Stomach (tissue), 19 donors: ENCODE measurements at places on chromosomes 1 and 21. TPM values are rescaled to one million over a fixed set of nuclear protein-coding genes. Genes with fewer than 3 reads are reported as not detected.
A peak's percentile ranks its signal among the peaks of the same experiment; 100 is the strongest.

Gene IQGAP3
- total RNA-seq: 15.1 TPM

Gene SPRR2G
- not detected for total RNA-seq

GRCh38 chr1:62240651-62241370 is 46.2 kb downstream of the L1TD1 start:
- DNase-seq: no peak

- DNase-seq: no peak
These were observed 86.2 kb upstream of the IRF2BP2 start for GRCh38 chr1:234696148-234696576.

- no peak for DNase-seq
These were observed 847 bp downstream of the ADORA1 start for GRCh38 chr1:203128431-203128715.

DNA sequence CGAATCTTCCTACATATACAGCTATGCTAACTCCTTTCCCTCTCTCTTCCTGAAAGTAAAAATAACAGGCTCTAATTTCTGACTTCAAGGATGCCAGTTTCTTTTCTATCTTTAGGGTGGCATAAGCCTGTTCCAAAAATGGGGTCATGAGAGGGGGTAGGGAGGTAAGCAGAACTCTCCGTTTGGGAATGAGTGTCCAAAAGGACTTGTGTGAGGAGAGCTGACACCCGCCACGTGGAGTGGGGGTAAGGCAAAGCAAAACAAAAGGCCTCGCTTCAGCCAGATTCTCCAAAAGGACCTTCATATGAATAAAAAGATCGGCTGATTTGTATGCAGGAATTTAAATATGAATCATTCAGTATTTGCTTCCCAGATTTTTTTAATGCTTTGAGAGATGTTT is 28.6 kb downstream of the PLPPR4 start:
- DNase-seq: no peak

DNA sequence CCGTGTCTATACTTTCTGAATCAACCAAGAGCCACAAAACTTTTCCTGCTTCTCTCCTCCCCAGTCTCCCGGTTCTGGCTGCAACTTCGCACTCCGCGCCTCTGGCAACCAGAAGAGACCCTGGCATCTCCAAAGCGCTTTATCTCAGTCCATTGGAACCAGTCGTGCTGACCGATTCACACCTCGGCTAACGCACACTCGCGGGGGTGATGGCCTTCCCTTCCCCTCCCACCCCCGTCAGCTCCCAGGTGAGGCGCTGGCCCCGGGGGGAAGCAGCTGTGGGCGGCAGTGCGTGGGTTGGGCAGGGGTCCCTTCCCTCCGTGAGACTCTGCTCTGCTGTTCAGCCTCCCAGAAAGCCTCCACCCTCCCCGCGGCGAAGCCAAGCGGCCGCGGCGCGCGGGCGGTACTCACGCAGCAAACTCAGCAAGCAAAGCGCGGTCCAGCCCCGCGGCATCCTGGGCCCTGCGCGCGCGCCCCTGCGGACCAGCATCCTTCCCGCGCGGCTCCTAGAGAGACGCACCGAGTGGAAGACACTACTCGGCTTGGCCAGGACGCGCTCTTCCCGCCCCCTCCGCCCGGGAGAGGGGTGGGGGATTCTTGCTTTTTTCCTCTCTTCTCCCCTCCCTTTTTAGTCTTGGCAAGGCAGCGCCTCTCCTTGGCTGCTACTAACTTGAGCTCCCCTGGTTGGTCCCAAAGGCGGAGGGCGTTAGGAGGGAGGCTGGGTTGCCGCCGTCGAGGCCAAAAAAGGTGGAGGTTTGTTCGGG is at the start of gene CD34:
Gene CD34, minus strand, starts transcription at position 535 of the 764 bp plus-strand sequence. Its CDS starts 45 bp downstream, at position 490.
- peak; percentile 86 for DNase-seq

GRCh38 chr1:27203946-27204345 is 30.5 kb upstream of the WDTC1 start:
- no peak for DNase-seq

DNA sequence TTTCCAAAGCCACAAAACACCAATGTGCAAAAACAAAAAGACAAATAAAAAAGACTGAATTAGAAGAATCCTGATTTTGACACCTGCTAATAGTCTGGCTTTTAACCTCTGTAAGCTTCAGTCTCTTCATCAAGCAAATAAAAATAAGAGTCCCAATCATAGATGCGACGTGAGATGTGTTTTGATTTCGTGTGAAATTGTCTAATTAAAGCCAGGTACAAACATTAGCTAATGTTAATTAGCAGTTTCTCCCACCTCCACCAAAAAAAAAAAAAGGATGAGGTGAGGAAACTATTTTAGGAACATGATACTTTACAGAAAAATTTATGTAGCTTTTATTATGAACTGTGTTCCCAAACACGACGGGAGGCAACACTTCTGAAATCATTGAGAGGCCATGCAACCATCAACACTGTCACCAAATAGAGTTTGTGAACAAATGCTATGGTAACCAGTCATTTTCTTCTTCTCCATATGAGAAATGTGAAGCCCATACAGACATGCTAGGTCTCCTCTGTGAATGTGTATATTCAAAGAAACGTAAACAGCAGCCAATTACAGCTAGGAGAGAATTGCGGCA is 6.7 kb upstream of the EVI5 start:
- no peak for DNase-seq

DNA sequence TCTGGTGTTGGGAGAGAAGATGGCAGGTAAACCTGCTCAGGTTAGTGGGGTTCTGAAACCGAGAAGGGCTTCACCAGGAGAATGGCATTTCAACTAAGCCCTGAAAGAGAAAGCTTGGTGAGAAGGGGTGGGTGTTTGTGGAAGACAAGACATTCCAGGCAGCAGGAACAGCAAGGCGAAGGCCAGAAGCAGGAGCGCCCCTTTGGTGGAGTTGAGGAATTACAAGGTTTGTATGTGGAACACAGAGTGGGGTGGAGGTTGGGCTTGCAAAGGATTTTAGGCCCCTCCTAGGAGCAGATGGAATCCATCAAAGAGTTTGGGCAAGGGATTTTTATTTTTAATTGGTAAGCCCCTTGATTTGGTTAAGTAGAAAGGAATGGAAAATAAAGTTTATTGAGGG is 24.8 kb upstream of the ELOA start:
- DNase-seq: peak; percentile 57

GRCh38 chr21:37087188-37087587 is 14.1 kb downstream of the TTC3 start:
- peak; percentile 64 for DNase-seq

DNA sequence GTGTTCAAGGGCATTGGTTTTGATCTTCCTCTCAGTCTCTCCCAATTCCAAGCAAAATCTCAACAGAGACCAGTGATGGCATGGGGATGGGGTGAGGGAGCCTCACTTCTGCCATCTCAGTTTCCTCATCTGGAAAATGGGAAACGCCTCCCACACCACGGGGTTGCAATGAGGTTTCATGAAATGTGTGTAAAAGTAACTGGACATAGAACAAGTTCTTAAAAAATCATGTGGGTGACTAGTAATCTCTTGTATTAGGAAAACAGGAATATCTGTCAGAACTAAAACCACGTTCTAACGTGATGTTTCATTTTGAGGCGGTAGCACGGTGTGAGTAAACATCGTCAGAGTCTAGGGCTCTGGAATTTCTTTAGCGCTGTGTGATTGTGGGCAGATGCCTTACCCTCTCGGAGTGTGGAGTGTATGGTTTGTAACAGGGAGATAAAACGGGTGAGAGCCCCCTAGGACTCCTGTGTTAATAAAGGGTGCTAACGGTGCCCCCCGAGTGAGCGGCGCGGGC is 55.5 kb upstream of the DNAJC6 start:
- no peak for DNase-seq

DNA sequence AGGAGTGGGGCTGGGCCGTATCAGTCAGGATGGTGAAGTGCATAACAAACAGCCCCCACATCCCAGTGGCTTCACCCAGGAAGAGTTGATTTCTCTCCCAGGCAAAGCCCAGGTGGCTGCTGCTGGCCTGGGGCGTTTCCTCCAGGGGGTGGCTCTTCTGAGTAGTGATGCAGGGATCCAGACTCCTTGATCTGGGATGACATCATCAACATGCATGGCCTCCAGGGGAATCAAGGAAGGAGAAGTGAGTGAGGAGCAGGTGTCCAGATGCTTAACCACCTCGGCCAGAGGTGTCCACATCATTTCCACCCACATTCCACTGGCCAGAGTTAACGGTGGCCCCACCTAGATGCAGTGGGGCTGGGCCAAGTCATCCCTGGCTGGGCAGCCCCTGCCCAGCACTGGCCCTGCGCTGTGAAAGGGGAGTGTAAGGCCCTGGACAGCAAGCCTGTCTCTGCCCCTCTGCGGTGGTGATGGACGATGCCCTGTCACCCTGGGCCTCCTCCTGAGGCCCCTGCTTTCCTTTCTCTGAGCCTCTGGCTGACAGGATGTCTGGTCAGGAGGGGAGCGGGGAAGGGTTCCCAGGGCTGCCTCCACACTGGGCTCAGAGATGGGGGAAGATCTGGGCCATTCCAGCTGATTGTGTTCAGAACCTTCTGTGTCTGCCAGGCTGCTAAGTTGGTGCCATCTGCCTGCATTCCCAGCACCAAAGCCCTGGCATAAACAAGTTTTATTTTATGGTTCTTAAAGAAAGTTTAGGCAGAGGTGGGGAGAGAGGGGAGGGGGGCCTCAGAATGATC is 598.2 kb downstream of the MATN1 start:
- DNase-seq: no peak

DNA sequence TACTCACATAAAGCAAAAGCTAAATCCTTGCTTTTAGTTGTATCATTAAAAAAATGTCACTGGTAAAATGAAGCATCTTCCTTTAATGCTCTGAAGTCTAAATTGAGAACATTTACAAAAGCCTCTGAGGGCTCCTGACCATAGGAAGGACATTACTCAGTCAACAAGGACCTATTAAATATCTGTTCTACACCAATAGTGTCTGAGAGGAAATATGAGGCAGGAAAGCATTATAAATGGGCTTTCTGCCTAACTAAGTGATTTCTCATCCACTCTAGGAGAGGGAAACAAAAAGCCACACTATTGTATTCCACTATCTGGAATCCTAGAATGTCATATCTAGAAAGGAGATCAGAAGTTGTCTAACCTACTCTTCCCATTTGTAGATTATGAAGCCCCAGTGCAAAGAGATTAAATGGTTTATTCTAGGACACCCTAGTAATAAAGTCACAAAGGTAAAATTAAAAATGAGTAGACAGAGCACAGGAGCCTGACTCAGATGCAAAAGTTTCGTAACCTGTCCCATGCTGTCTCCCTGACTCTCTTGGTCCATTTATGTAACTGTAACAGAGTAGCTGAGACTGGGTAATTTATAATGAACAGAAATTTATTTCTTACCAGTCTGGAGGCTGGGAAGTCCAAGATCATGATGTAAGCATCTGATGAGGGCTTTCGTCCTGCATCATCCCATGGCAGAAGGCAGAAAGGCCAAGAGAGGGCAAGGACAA is 17.6 kb downstream of the RGS1 start:
- DNase-seq: no peak
